ENCODE measurements at places on chromosomes 3 and 15.

DNA sequence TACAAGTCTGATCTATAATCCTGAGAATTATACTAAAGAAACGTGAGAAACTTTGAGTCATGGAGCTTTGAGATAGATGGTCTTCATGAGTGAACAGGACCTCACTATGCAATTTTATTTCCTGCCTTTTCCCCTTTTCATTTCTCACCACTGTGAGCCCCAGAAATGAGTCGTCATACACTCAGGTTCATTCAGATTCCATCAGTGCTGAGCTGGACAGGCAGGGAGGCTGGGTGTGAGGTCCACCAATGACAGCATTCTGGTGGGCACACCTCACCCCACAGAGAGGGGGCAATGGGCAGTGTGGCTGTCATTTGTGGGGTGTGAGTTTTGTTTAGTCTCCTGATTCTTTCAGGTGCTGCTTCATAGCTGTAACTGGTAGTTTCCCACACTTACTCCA lies 16.9 kb downstream of the TIGIT start:
- no peak for DNase-seq

- no peak for DNase-seq
These were observed 20.3 kb upstream of the ALAS1 start for GRCh38 chr3:52177701-52178042.

GRCh38 chr15:35725353-35725752 lies 179.4 kb upstream of the DPH6 start:
- DNase-seq = no peak

- no peak for DNase-seq
These were observed 35.0 kb upstream of the TATDN2 start for GRCh38 chr3:10213156-10213792.
